ENCODE measurements at places on chromosomes 7 and 10.

GRCh38 chr7:64872351-64873154 lies 30.5 kb upstream of the ZNF273 start:
- DNase-seq, result no peak

DNA sequence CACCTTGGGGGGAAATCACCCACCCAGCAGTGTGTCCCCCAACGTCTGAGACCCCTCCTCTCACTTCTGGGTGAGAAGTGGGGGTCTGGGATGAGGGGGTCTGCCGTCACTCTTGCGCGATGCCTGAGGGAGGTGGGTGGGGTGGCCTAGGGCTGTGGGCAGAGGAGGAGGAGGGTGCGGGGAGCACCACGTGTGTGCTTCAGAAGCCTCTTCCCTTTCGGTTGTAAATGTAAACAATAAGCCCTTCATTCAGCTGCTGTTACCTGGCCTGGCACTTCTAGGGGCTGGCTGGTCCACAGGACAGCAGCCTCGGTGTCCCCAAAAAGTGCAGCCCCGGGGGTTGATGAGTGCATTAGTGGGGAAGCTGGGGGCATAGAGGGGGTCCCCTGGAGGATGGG lies 1.3 kb downstream of the CLIP2 start:
- DNase-seq, result no peak

DNA sequence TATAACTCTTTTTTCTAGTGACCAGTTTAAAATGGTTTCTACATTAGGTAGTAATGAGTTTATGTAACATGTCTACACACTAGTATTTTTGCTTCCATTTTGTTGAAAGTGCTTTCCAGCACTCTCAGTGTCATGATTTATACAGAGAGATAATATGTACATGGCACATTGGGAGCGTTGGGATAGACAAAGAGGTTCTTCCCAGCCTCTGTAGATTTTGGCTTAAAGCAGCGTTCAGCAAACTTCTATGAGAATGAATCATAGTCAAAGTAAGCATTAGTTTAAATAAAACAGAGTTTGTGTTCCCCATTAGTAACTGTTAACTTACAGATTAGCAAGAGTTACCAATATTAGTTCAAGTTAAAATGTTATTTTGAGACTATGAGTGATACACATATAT lies 43.9 kb downstream of the SEPTIN14 start:
- no peak for DNase-seq

DNA sequence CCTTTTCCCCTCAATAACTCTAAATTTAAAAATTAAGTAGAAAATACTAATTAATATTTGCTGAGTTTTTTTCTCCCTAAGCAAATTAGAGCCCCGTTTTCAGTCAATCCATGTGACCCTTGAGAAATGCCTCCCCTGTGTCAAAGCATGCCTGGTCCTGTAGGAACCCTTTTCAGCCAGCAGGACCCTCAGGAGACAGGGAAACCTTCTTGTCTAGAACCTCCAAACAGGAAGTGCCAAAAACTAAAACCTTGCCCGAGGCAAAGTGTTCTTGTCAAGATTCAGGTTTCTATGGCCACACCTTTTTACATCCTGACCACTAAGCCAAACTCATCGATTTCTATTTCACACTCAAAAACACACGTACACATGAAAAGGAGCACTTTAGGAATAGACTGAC lies 60.1 kb upstream of the NFE2L3 start:
- DNase-seq, result no peak

GRCh38 chr10:114815791-114816190 lies 5.8 kb upstream of the FHIP2A start:
- no peak for DNase-seq

DNA sequence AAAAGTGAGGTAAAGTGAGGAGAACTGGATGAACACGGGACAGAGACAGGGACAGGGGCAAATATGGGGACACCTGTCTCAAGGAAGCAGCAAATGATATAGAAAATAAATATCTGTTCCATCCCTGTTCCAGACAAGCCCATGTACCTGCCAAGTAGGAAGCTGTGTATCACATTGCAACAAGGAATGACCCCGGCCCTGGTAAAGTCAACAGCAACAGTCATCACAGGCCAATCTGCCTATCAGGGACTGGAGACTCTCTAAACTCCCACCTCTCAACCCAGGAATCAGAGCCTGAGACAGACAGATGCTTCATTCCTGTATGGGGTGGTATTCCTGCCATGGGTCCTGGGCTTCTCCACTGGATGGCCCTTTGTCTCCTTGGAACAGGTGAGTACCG lies 156.6 kb upstream of the PRSS1 start:
- DNase-seq, result no peak

GRCh38 chr10:472241-472910 lies 217.1 kb downstream of the DIP2C start:
- DNase-seq, result no peak

DNA sequence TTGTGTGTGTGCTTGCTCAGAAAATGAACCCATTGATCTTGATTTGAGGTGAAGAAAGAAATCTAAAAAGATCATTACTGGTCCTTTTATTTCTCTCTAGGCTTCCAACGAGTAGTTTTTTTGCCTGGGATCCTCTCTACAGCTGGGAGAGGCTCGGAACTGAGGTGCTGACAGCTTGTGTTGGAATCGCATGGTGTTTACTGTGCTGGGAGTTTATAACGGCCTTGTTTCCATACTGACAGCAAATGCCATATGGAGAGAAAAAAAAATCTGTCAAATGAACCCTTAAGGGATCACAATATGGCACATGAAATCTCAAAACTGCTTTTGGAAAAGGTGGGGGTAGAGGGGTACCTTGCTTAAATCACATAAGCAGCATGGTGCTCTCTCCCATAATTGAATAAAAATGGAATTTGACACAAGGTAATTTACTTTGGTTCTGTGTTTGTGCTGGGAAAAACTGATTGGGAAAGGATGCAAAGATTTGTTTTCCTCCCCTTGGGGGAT lies 165.0 kb downstream of the RGS10 start:
- DNase-seq, result no peak

DNA sequence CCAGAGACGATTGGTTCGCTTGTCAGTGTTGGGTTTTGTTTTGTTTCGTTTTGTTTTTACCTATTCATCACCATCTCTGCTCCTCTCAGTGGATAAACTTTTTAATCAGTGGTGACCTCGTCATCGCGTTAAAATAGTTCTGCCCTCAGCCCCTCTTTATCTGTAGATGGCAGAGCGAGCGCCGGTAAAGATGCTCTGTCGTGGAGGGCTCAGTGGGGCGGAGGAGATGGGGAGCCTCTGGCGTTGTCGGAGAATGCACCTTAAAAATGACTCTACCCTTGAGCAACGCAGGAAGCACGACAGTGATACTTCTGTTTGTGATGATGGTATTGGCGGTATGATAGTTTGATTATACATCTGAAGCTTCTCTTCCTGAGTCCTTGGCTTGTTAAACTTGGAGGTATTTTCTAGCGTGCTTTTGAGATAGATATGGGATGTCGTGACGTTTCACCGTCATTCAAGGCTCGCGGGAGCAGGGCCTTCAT lies 554 bp downstream of the CSGALNACT2 start:
- peak; percentile 64 for DNase-seq

GRCh38 chr10:129604333-129605032 lies 137.4 kb downstream of the MGMT start:
- no peak for DNase-seq

GRCh38 chr10:23439452-23439960 lies 631 bp downstream of the OTUD1 start:
- DNase-seq, result peak; percentile 68

Data from activated naive CD8-positive, alpha-beta T cell treated with anti-CD3 and anti-CD28 coated beads, Interleukin-2, amount 10 ng/mL, durations not matched to agents 7 days and 5 days (primary cell).